ENCODE measurements at places on chromosomes 5 and 9.
A peak's percentile ranks its signal among the peaks of the same experiment; 100 is the strongest.

GRCh38 chr5:95281226-95281625, 3.7 kb downstream of the MCTP1 start:
- DNase-seq = no peak

DNA sequence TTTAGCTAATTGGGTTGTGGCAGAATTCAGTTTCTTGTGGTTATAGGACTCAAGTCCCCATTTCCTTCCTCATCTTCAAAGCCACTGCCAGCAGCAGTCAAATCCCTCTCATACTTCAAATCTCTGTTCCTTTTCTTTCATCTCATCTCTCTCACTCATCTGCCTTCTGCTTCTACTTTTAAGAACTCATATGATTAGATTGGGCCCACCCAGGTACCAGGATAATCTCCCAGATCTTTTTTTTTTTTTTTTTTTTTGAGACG, 8.0 kb upstream of the REEP5 start:
- DNase-seq = no peak

DNA sequence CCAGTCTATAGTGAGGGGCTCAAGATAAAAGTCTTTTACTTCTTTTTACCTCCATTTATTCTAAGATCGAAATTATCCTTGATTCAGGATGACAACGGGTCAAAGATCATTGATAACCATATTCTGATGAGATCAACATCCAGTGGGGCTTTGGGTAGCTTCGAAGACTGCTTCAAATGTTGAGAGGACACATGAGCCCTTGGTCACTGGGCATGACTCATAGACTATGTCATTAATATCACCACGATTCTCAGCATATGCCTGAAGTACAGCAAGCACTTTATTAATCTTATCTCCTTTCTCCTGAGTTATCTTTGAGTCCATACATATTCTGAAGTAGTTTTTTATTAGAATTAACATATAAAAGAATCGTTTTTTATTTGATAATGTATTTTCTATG, 117.1 kb upstream of the DAB2 start:
- no peak for DNase-seq

GRCh38 chr5:89421035-89421434, 538.1 kb upstream of the MEF2C start:
- no peak for DNase-seq

GRCh38 chr5:66814146-66814991, 218.2 kb downstream of the MAST4 start:
- peak; percentile 49 for DNase-seq

- DNase-seq = peak; percentile 65
Measured at GRCh38 chr9:128818839-128819715, 777 bp downstream of the ENDOG start.

GRCh38 chr5:178624631-178625546, 2.0 kb downstream of the CLK4 start:
- no peak for DNase-seq

DNA sequence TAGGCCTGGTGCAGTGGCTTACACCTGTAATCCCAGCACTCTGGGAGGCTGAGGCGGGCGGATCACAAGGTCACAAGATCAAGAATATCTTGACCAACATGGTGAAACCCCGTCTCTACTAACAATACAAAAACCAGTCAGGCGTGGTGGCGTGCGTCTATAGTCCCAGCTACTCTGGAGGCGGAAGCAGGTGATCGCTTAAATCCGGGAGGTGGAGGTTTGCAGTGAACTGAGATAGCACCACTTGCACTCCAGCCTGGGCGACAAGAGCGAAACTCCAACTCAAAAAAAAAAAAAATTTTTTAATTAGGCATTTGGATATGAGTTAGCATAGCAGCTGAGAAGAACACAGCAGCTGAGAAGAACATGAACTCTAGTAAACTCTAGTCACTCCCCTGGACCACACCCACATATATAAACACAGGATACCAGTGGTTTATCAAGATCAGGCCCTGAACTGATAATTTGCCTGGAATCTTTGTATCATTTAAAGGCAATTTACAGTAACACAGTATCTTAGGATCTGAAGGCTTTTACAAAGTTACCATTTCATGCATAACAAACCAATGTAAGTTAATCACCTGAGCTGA, 4.6 kb upstream of the UGCG start:
- DNase-seq = no peak

GRCh38 chr5:129271308-129271707, 176.8 kb downstream of the ISOC1 start:
- no peak for DNase-seq

DNA sequence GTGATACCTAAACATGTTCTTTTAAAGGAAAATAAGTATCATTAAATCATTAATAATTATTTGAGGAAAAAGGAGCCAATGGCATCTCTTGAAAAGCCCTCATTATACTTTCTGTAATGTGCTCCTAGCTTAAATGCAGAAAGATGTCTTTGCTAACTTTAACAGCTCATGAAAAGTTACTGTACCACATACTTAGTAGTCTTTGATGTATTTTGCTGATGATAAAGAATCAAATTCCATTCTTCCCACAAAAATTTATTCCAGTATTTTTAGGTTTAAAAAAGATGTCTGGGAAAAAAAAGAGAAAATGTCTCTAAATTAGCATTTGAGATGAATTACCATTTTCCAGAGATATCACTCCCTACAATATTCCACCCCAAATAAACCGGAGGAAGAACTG, 112.5 kb downstream of the PPP2R2B start:
- DNase-seq = no peak

- DNase-seq = peak; percentile 39
Measured at GRCh38 chr5:108459769-108460168, 77.9 kb upstream of the FBXL17 start.

DNA sequence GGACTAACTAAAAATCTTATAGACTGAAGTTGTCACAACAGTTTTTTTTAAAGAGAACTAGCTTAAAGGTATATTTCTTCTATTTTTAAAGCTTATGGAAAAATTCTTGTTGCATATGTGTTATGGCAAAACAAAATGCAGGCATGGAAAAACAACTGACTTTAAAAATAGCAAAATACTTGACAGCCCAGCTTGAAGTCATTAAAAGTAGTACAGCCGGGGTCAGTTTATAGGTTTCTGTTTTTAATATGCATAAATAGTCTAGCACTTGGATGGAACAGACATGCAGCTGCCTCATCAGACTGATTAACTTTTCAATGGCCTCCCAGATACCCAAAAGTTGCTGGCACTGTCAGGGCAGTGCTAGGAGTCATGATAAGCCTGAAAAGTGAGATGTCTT, 22.3 kb upstream of the ARL15 start:
- DNase-seq = no peak

- DNase-seq = no peak
Measured at GRCh38 chr9:97602430-97602829, 30.7 kb downstream of the TSTD2 start.

GRCh38 chr5:78768781-78769380, 120.3 kb upstream of the LHFPL2 start:
- DNase-seq = no peak

DNA sequence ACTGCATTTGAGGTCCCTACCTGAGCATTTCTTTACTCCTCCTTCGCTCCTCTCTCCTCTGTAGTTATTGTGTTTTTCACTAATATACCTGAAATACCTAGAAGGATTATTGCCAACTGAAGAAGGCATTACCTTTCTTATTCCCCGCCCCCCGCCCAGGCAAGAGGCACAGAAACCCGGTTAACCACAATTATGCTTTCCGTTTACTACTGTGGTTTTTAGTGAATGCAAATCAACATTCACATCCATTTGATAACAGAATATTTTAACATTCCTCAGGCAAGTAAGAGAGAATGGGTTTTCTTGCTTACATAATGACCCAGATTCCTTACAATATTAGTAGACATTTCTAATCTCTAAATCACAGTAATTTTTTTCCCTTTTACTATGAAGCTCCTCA, 136.9 kb downstream of the PCSK5 start:
- no peak for DNase-seq

- no peak for DNase-seq
Measured at GRCh38 chr9:97788763-97789663, 64.0 kb upstream of the FOXE1 start.

- DNase-seq = no peak
Measured at GRCh38 chr9:99019510-99020331, 76.0 kb downstream of the COL15A1 start.

DNA sequence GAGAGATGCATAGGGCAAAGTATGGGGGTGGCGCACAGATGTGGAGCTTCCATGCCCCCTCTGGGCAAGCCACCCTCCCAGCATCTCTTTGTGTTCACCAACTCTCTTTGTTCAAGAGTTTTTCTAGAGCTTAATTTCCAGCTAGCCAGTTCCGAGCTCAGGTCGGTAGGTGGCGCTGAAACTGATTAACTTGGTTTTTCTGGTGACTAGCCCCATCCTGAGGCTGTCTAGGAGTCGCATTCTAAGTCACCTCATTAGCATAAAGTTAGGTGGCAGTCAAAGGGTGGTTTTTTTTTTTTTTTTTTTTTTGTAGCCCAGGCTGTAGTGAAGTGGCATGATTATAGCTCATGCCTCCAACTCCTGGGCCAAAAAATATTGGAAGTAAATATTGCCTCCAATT, 476.4 kb downstream of the KDM4C start:
- no peak for DNase-seq

- DNase-seq = no peak
Measured at GRCh38 chr9:20835377-20836286, 151.6 kb downstream of the FOCAD start.

DNA sequence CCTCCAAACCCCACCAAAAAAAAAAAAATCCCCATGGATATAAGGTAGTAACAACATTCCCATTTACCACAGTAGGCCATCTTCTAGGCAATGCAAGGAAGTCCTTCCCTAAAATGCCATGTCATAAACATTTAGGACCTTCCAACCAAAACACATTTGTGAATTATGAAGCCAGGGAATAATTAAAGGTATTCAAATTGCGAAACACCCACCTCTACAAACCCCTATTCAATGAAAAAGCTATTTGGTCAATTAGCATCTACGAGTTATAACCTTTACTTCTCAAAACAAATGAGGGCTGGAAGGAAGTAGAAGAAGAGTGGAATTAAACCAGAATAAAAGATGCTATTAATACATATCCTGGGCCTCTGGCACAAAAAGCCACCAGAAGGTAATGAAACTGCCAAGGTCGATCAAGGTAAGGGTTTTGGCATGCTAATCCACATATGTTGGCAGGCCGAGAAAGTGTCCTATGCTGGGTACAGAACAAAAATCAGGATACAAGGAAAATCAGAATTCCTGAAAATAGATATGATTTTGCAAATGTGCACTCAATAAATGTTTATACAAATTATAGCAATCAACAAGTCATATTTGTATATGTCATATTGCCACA, 47.7 kb downstream of the MTMR12 start:
- DNase-seq = no peak

- DNase-seq = no peak
Measured at GRCh38 chr9:110198357-110198756, 9.6 kb downstream of the C9orf152 start.

DNA sequence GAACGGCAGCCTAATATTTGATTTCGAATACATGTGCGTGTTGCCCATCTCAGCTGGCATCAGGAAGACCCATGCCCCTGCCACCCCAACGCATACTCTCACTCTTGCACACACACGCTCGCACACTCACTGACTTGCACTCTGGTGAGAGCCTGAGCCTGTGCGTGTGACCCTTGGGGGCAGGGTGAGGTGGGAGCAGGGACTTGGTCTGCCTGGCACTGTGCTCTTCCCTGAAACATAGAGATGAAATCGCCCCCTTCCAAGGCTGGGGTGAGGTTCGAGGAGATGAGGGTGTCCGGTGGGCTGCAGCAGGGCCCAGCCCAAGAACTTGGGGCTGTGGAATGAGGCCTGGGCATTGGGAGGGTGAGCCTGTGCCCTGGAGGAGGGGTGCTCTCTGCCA, 1.2 kb downstream of the LCN9 start:
- DNase-seq = no peak

GRCh38 chr9:11064909-11065308, 452.1 kb upstream of the PTPRD start:
- DNase-seq = no peak

DNA sequence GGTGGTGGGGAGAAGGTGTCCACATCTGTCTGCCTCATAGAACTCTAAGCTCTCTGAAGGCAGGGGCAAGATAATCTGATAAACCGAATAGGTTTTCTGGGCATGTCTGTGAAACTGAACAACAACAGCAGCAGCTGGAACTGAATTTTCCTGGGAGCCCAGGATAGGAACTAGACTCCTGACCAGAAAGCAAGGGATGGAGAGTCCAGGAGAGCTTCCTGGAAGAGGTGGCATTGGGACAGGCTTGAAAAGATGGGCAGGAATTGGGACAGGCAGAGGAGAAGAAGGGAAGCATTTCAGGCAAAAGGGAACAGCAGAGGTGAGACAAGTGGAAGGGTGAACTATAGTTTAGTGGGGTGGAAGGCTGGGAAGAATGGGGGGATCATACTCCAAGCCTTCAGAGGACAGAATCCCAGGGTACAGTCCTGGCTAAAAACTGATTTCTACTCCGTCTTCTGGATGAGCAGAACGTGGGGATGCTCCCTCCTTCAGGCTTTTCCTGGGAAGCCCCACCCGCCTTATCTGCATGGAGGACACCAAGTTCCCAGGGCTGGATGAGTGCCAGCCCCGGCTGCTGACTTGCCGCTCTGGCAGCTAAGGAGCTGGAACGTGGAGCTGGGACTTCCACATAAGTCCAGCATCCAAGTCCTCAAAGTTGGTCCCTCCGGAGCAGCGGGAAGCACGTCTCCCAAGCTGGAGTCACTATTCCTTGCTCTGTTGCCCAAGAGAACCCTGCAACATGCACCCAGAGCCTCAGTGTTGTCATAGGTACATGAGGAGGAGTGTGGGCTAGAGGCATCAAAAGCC, 13.9 kb upstream of the KIF12 start:
- no peak for DNase-seq

GRCh38 chr5:76074487-76075065, 8.6 kb upstream of the SV2C start:
- no peak for DNase-seq

DNA sequence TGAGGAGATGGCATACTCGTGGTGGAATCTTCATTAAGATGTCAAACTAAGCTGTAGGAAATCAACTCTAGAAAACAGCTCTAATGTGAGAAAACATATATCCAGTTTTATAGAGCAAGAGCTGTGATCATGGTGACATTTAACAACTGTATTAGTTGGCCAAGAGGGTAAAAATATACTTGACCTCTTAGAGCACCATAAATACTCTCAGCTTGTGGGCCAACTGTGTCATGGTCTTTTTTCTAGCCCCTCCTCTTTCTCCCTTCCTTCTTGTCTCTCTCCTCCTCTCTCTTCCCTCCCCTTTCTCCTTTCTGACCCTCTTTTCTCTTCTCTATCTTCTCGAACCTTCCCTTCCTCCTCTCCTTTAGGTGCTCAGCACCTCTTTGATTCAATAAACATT, 54.7 kb downstream of the TMC1 start:
- no peak for DNase-seq
